ENCODE measurements at places on chromosomes 16 and 17.

DNA sequence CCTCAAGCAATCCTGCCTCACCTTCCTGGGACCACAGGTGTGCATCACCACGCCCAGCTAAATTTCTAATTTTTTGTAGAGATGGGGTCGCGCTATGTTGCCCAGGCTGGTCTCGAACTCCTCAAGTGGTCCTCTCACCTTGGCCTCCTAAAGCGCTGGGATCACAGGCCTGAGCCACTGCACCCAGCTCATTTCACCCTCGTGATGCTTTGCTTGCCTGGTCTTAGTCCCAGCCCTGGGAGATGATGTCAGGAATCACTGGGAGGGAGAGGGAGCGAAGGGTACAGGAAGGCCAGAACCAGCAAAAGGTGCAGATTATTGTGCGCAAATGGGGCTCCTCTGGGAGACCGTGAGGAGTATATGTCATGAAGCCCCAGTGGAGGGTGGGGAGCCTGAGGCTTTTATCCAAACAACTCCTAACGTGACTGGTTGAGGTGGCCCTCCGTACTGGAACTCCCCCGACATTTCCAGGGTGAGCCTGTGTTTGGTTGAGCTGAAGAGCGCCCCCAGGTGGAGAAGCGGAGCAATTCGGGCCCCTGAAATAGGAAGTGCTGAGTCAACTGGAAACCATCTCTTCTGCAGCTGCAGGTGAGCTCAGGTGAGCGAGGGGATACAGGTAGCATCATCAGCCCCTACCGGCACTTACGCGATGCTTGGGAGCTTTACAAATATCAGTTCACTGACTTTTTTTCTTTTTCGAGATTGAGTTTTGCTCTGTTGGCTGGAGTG, 41.2 kb upstream of the HAPSTR1 start:
- DNase-seq: no peak

DNA sequence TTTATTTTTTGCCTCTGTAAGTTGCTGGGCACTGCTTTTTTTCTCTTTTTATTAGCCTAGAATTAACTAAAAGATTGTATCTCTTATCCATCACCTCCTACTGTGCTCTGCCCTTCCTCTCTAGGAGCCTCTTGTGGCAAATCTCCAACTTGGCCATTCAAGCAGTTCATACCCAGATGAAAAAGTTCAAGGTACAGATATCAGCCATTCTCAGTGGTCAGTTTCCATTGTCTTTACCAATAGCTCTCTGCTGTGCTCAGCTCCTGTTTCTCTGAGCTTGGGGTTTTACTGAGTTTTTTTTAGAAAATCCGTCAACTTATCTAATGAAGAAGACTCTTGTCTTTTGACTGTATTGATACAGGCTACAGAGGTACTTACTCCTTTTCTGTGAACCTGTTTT, 15.6 kb downstream of the MOSMO start:
- no peak for DNase-seq

DNA sequence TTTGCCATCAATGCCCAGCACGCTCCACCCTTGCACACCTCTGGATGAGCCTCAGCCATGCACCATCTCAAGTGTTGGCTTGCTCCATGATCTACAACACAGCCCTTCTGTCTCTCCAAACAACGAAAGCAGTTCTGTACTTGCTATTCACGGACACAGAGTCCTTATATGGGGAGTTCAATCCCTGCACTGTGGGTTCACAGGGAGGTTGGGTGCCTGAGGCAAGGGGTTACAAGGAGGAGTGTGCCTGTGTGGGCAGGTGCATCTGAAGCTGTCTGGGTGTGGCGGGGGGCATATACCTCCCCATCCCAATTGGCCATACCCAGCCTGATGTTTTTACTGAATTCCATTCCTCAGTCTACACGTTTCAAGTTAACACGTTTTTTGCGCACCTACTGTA, 5.6 kb downstream of the RUNDC3A start:
- no peak for DNase-seq

DNA sequence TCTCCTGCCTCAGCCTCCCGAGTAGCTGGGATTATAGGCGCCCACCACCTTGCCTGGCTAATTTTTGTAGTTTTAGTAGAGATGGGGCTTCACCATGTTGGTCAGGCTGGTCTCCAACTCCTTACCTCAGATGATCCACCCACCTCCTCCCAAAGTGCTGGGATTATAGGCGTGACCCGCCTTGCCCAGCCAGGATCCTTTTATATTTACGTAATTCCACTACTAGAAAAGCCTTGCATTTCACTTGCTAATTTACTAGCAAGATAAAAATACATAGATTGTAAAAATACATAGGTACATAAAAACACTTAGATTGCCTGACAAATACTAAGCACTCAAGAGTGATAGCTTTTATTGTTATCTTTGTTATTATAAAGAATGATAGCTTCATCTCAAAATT, 47.5 kb downstream of the GDPD1 start:
- no peak for DNase-seq

DNA sequence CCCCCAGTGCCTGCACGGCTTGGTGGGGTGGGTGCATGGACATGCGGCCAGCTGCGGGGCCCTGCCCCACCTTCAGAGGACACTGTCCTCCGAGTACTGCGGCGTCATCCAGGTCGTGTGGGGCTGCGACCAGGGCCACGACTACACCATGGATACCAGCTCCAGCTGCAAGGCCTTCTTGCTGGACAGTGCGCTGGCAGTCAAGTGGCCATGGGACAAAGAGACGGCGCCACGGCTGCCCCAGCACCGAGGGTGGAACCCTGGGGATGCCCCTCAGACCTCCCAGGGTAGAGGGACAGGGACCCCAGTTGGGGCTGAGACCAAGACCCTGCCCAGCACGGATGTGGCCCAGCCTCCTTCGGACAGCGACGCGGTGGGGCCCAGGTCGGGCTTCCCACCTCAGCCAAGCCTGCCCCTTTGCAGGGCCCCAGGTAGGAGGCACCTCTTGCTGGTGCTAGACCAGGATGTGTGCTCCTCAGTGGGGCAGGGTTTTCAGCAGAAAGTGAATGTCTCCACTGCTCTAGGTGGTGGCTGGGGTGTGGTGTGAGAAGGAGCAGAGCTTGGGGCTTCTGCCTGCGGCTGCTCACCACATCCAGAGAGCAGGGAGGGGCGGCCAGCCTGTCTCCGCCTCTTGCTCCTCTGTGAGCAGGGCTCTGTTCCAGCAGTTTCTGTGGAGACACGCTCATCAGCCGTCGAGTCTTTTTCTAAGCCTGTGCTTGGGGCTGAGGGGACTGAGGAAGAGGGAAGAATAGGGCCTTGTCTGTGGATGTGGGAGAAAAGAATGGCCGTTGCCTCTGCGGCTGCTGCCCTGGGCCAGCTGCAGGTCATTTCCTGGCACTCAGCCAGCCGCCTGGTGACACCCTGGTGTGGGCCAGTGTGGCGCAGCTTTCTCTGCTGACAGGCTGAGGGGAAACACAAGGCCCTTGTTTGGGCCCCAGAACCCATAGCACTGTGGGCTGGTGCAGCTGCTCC, 2.2 kb downstream of the ZNF276 start:
- DNase-seq: peak; percentile 88

DNA sequence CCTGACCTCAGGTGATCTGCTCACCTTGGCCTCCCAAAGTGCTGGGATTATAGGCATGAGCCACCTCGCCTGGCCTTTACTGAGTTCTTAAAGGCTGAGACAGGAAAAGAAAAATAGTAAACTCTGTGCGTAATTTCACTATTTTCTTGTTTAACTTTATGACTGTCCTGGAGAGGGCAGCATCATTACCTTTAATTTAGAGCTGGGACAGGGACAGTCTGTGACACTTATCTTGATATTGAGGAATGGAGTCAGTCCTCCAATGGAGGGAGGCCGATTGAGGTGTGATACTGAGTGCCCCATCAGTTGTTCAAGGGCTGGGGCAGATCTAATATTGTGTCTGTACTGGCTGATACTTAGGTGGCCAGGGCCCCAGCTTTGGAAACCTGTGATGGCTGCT, 21.5 kb upstream of the SPN start:
- DNase-seq: peak; percentile 46

GRCh38 chr17:50467855-50468303, 801 bp downstream of the CHAD start:
- DNase-seq: no peak

DNA sequence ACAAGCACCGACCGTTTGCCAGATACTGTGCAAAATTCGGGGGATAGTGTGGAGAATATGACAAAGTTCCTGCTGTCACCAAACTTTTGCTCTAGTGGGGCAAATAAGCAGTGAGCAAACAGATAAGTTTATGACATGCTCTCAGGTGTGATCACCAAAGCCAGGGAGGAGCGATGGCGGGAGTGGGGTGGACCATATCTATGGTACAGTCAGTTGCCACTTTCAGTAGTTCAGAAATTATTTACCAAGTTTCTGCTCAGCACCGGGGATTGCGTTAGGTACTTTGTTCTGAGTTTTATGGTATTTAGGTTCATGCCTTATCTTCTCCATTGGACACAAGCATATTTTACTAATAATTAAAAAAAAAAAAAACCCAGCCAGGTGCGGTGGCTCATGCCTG, 11.9 kb downstream of the MSI2 start:
- no peak for DNase-seq

DNA sequence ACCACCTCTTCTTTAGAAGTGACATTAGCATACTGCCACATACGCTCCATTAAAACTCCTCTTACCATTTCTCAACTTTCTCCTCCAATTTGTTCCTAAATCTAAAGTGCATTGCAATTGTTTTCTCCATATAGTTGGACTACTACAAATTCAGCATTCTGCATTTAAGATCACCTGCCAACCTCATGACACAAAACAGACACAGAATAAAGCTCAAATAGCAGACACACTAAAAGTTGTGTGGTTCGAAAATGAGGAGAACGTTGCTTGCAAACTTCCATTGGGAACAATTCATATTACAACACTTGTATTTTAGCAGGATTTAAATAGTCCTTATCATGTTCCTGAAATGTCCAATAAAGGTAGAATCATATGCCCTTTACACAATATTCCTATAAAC, 14.5 kb downstream of the ARHGAP17 start:
- DNase-seq: no peak

DNA sequence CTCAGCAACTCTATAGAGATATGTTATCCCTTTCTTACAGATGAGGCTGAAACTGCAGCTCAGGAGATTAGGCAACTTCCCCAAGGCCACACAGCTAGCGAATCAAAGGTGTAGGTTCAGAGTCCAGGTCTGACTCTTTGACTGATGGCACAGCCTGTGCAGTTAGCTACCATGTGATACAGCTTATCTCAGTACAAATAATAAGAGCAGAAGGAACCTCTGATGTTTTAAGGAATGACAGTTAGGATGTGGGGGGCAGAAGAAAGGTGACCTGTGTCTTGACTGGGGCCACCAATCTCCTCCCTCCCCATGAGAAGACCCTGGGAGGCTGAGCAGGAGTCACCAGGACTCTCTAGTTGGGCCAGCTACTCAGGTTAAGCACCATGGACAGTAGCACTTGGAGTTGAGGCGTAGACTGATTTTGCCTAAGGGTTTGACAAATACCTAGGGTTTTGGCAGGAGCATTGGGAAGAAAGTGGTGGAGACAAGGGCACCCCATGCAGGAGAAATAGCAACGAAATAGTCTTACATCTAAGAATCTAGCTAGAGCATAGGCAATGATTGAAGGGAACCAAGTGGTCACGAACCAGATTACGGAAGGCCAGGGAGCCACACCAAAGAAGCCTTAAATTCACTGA, 22.8 kb upstream of the ACSM2B start:
- DNase-seq: no peak

DNA sequence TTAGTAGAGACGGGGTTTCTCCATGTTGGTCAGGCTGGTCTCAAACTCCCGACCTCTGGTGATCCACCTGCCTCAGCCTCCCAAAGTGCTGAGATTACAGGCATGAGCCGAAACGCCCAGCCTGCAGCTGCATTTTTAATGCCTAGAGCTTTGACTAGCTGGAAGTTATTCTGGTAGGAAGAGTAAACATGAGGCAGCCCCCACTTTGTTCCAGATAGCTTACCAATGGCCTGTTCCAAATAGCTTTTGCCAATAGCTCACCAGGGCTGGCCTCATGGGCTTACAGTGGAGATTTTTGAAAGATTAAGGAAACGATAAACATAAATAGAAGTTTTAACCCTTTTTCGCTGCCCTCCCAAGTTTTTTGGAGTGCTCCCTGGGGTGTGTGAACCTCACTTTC, 9.8 kb downstream of the TRPV2 start:
- no peak for DNase-seq

- no peak for DNase-seq
Measured at GRCh38 chr16:10297341-10298006, 88.4 kb upstream of the ATF7IP2 start.

DNA sequence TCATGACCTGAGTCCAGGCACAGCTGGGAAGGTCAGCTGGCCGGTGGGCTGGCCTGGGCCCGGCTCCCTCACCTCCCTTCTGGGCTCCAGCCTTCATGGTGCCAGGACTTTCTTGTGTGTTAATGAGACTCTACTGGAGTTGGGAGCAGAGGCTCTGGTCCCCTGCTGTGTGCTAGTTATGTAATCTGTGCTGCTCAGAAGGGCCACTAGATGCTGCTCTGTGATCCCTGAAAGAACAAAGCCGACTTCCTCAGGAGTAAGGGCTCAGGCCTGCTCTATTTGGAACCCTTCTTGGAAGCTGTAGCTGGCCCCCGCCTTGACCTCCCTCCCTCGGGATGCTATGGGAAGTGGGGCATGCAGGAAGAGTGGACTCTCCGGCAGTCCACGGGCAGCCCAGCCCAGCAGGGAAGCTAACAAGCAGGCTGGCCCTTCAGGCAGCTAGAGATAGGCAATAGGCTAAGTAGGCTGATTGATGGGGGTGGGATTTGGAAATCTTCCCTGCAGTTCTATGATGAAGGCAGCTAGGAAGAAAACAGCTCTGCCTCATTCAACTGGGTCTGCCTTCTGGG, 3.3 kb upstream of the CDK5R1 start:
- peak; percentile 50 for DNase-seq

GRCh38 chr16:11088831-11089230, 144.5 kb downstream of the CLEC16A start:
- no peak for DNase-seq

DNA sequence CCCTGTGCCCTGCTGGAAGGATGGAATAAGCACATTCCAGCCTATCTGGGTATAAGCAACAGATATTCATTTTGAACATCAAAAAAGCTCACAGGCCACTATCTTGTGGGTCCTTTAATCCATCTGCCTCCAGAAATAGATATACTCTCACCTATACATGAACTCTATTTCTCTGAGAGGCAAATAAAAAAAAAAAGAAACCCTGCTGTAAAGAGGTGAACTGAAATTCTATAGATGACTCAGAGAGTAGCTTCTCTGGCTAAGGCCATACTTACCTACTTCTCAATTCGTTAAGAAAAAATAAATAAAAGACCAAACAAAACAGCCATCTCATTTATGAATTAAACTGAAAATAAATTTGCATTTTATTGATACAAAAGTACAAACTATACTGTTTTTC, 86.3 kb downstream of the DYNLRB2 start:
- no peak for DNase-seq

- DNase-seq: no peak
Measured at GRCh38 chr16:67283039-67283825, 3.9 kb downstream of the PLEKHG4 start.

DNA sequence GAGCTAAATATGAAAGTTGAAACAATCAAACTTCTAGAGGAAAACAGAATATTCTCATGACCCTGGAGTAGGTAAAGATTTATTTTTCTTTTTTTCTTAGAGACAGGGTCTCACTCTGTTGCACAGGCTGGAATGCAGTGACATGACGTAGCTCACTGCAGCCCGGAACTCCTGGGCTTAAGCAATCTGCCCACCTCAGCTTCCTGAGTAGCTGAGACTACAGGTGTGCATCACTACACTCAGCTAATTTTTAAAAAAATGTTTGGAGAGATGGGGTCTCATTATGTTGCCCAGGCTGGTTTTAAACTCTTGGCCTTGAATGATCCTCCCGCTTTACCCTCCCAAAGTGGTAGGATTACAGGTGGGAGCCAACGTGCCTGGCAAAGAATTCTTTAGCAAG, 15.5 kb downstream of the IKZF3 start:
- no peak for DNase-seq

- DNase-seq: no peak
Measured at GRCh38 chr17:43351691-43352090, 47.1 kb upstream of the ARL4D start.

Data from CD4-positive, alpha-beta T cell treated with Interleukin-15 for 4 hours (primary cell).